ENCODE measurements at places on chromosomes 4 and X.

- no peak for DNase-seq
Observed at GRCh38 chr4:38009421-38009820, 49.2 kb downstream of the PTTG2 start.

DNA sequence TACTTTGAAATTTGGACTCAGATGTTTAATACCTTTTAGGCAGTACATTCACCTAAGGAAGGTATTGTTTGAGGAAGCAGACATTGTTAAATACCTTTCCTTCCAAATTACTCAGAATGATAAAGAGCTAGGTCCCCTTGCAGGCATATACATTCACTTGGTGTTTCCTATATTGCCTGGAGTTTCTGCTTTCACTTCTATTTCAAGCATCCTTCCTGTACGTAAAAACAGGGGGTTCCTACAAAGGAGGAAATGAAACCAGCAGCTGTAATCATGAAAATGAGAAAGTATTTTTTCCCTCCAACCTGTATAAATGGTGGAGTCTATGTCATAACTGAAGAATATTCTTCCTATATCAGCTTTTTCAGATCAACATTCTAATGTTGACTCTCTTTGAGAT lies 90.4 kb upstream of the RASGEF1B start:
- DNase-seq, result no peak

DNA sequence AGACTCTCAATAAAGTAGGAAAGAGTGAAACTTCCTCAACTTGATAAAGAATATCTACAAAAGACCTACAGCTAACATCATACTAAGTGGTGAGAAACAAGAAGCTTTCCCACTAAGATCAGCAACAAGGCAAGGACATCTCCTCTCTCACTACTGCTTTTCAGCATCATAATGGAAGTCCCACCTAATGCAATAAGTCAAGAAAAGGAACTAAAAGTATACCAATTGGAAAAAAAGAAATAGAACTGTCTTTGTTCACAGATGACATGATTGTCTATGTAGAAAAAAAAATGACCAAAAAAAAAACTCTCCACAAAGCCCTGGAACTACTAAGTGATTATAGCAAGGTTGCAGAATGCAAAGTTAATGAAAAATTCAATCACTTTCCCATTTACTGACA lies 25.1 kb upstream of the SH3RF1 start:
- no peak for DNase-seq

DNA sequence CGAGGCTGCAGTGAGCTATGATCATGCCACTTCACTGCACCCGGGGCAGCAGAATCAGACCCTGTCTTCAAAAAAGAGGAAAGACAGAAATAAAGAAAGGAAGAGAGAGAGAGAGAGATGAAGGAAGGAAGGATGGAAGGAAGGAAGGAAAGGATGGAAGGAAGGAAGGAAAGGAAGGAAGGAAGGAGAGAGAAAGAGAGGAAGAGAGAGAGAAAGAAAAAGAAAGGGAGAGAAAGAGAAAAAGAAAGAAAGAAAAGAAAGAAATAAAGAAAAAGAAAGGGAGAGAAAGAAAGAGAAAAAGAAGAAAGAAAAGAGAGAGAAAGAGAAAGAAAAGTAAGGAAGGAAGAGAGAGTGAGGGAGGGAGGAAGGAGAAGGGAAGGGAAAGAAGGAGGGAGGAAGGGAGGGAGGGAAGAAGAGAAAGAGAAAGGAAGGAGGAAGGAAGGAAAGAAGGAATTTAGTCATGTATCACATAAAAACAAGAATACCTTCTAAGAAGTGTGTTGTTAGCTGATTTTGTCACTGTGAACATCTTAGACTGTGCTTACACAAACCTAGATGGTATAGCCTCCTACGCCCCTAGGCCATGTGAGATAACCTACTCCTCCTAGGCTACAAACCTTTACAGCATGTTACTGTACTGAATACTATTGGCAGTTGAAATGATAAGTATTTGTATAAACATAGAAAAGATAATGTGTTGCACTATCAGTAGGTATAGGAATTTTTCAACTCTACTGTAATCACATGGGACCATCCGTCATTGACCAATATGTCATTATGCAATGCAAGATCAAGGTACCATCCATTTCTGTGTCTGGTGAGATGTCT lies 17.4 kb upstream of the AFF1 start:
- DNase-seq, result no peak

GRCh38 chr4:101211146-101211553 lies 136.2 kb downstream of the PPP3CA start:
- no peak for DNase-seq

GRCh38 chrX:123756320-123756719 lies 23.5 kb upstream of the THOC2 start:
- DNase-seq, result no peak

- no peak for DNase-seq
Observed at GRCh38 chrX:106246511-106246910, 78.4 kb downstream of the PWWP3B start.

- no peak for DNase-seq
Observed at GRCh38 chrX:147850875-147851274, 60.8 kb upstream of the FMR1 start.

DNA sequence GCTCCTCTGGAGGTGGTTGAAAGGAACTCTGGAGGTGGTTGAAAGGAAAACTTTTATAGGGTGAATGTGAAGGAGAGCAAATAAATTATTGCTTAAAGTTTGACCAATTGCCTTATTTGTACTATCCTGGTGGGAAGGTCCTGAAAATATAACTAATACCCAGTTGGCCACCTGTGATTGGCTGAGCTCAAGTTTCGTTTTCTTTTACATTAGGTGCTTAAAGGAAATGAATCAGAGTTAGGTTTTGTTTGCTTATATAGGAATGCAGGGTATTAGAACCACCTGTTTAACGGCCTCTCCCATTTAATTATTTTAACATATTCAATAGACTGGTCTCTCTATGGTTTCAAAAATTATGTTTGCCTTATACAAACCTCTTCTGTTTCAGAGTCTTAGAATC lies 497.6 kb downstream of the PRR32 start:
- no peak for DNase-seq

GRCh38 chrX:38803243-38803587 lies 2.0 kb downstream of the MID1IP1 start:
- no peak for DNase-seq

DNA sequence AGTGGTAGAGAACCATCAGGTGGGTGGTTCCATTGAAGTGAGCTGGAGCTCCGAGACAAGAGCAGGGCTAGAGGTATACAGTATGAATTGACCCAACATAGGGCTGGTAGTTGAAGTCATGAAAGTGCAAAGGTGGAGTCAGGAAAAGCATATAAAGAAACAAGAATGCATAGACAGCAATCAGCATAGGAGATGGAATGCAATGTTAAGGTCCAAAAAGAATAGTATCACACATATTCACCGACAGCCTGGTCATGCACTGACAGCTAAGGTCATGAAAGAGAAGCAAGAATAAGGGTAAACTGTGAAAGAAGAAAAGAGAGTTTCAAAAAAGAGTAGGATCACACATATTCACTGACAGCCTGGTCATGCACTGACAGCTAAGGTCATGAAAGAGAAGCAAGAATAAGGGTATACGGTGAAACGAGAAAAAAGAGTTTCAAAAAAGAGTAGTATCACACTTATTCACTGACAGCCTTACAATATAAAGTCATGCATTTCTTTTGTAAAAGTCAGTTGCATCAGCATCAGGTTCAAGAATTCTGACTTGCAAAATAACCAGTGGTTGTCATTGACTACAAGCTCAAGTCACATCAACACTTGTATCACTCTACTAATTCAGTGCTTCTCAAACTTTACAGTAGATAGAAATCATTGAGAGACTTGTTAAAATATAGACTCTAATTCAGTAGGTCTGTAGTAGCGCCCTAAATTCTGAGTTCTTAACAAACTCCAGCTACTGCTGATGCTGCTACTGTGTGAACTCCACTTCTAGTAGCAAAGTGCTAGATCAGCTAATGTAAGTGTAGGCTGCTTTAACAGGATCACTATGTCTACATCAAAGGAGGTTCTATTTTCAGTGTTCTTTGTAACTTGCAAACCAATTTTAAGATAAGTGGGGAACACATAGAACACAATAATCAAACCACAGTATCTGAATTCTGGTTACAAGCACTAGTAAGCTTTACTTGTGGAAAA lies 221.9 kb downstream of the PDGFC start:
- no peak for DNase-seq

GRCh38 chr4:55447831-55448230 lies 52.1 kb downstream of the TMEM165 start:
- no peak for DNase-seq

DNA sequence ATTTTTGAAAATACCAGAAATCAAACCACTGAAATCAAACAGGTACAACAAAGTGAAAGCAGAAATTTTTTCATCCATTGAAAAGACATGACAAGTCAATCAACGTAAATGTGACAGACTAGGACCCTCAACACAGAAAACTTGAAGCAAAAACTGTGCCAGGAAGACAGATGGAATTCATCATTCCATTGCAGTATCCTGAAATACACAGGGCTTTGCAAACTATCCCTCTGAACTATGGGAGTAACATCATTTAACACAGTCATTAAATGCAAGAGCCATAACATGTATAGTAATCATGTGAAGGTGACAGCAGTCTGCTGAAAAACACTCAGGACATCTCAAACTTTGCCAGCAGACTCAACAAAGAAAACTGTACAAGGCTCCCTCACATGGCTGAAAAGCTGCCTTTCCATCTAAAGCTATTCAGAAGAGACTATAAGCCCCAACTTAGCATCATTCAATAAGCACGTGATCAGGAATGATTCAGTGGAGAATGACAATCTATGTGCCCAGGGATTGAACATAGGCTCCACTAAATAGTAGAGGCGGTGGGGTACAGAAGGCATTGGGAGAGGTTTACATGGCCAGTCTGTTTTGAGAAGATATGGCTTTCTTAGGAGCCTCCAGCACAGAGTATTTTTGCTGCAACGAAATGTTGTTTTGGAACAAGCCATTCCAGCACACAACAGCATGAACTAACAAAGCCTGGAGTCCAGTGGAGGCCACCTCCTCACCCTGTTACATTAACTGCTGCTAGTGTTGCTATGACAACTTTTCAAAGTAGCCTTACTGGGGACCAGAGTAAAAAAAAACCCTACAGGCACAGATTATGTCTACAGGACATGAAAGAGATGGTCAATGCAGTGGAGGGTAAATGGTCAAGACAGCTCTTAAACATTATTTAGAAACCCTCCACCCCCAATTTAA lies 274.5 kb upstream of the NOCT start:
- no peak for DNase-seq

- no peak for DNase-seq
Observed at GRCh38 chr4:44961001-44961755, 234.8 kb upstream of the GNPDA2 start.

DNA sequence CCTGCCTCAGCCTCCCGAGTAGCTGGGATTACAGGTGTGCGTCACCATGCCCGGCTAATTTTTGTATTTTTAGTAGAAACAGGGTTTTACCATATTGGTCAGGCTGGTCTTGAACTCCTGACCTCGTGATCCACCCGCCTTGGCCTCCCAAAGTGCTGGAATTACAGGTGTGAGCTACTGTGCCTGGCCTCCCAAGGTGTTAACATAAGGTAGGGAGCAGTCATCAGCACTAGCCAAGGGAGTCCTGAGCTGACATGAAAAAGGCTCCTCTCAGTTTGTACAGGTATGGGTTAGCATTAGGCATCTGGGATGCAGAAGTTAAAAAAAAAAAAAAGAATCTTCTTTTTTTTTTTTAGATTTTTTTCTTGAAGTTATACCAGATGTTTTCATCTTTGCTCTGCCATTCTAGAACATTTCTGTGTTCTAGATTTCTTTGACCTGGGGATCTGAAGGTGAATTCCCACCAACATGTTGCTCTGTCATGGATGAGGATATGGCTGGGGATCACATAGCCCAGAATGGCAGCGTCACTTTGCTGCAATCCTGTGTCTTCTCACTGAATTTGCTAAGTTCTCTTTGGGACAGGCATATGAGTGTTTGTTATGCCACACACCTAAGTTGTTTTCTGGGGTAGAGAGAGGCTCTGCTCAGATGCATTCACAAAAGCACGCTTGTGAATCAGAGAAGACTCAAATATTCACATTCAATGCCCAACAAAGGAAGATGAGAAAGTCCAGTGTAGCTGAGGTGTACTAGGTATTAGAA lies 24.4 kb upstream of the PLA2G12A start:
- no peak for DNase-seq

DNA sequence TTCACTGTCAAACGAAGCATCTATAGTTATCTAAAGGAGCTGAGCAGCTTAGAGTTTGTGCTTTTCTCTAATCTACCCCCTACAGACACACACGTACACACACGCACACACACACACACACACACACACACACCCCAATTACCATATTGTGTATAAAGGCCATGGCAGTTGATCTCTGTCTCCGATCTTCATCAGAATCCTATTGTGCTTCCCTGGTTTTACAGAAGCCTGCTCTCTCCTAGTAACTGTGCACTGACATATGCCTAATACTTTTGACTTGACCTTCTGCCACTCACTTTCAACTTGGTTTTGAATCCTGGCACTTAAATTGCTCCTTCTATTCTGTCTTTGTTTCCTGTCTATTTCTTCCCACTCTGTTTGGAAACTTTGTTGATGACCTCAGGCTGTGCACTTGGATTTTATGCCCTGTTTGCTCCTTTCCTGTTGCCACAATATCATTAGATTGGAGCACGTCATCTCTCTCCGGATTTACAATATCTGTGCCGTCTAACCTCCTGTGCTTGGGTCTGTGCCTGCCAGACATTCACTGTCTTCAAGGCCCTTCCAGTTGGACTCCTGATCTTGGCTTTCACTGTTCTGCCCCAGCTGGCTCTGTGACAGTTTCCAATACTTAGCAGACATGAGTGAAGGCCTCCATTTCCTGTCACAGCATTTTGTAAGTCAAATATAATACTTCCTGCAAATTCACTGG lies 928.1 kb downstream of the FAT4 start:
- DNase-seq, result no peak

GRCh38 chr4:66123831-66124413 lies 453.6 kb upstream of the EPHA5 start:
- DNase-seq, result no peak

DNA sequence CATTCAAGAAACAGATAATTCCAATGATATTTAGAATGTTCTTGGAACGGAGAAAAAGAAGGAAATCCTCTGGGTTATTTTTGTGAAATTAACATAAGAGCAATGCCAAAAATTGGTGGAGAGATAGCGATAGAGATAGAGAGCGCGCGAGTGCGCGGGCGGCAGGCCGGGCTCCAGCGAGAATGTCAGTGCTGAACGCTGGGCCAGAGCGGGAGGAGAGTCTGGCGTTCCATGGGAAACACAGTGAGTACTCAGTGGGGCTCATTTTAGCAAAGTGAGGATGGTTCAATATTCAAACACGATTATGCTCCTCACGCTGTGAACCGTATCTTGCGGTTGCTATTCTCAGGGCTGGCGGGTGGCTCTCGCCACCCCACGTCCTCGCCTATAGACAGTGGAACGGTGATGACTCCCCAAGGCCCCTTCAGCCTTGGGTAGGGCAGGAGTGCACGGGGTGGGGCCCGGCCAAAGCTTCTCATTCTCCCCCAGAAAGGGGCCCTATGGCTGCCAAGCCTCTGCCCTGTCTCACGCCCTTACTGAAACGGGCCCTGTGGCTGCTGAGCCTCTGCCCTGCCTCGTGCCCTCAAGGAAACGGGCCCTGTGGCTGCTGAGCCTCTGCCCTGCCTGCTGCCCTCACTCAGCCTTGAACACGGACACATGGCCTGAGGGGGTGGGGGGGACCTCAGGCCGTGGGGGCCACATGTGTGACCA lies 16.9 kb downstream of the CPLX1 start:
- DNase-seq, result no peak

GRCh38 chr4:4859799-4860599 lies 534 bp downstream of the MSX1 start:
- no peak for DNase-seq

All from activated CD4-positive, CD25-positive, alpha-beta regulatory T cell (primary cell).